ENCODE measurements at places on chromosomes 3 and 15. TPM values are rescaled to one million over a fixed set of nuclear protein-coding genes. Genes with fewer than 3 reads are reported as not detected.

GRCh38 chr3:61954097-61954540 lies 392.7 kb downstream of the PTPRG start:
- DNase-seq, result no peak

DNA sequence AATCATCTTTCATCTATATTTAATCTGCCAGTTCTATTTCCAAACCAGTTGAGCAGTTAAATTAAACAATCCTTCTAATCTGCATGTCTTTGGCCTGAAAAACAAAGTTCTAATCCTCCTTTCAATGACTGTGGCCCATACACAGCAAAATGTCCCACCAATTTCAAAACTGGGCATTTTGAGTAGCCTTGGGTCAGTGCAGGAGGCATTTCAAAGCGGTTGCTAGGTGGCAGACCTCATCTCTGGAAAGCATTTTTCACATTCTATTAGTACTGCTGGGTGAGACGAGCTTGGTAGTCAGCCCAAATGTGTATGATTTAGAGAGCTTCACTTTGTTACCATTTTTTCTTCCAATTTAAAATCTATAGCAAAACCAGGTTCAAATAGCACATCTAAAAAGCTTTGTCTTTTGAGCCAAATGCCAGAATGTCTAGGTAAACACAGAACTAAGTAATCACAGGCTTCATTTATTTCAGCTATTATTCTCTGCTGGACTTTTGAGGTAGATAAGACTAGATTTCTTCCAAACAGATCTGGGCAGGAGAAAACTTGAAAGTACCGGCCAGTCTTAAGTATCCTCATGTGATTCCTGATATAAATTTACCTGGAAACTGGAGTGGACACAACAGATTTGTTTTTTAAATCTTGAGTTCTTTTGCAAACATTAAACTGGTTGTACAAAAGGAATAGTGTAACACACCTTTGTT lies 8.9 kb upstream of the ARHGEF26 start:
- no peak for DNase-seq

CHP1 gene
- 220 TPM for total RNA-seq

GRCh38 chr3:11250902-11251806 lies 21.0 kb upstream of the ATG7 start:
- DNase-seq, result no peak

SACM1L gene
- total RNA-seq, result 37.3 TPM

GRCh38 chr3:189808246-189809007 lies 177.2 kb downstream of the TP63 start:
- no peak for DNase-seq

ANKRD63 gene
- not detected for total RNA-seq

GRCh38 chr15:66369773-66370651 lies 13.5 kb upstream of the TIPIN start:
- DNase-seq, result no peak

DNA sequence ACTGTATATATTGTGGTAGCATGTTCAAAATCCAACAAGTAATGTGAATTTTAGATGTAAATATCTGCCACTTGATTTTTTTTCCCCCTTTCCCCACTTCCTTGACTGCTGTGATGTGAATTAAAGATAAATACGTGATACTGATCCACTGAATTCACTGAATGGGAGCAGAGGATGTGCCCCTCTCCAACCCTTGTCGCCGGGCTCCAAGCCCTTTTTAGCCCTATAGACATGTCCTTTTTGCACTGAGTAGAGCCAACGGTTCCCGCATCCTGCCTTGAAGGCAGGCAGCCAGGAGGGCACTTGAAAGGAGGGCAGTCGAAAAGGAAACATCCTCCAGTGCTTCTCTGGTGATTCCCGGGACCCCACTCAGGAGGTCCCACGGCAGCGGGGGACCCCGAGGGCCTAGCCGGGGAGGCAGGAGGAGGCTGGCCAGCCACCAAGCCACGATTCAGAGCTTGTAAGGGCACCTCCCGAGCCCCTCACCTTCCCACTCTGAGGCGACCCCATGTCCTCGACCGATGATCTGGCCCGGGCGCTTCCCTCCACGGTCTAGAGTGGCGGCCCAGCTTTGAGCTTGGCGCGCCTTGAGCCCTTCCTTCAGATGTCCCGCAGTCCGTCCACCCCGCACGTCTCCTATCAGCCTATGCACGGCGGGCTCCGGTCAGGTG lies 901 bp upstream of the MANF start:
- DNase-seq, result no peak

OSBPL10 gene
- total RNA-seq, result 9.9 TPM

DNA sequence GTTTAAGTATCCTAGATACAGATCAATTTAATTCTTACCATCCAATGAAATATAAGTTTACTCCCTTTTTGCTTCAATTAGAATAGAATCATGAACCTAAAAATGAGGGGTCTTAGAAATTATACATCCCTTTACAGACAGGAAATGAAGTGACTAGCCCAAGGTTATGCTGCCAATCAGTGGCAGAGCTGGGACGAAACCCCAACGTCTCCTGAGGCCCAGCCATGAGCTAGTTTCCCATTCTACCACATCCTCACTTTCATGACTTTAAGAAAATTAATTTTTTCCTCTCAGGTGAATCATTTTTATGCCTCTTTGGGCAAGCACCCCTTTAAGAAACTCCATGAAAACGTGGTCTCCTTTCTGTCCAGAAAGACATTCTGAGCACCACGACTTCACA lies 11.2 kb downstream of the LRIG1 start:
- no peak for DNase-seq

DNA sequence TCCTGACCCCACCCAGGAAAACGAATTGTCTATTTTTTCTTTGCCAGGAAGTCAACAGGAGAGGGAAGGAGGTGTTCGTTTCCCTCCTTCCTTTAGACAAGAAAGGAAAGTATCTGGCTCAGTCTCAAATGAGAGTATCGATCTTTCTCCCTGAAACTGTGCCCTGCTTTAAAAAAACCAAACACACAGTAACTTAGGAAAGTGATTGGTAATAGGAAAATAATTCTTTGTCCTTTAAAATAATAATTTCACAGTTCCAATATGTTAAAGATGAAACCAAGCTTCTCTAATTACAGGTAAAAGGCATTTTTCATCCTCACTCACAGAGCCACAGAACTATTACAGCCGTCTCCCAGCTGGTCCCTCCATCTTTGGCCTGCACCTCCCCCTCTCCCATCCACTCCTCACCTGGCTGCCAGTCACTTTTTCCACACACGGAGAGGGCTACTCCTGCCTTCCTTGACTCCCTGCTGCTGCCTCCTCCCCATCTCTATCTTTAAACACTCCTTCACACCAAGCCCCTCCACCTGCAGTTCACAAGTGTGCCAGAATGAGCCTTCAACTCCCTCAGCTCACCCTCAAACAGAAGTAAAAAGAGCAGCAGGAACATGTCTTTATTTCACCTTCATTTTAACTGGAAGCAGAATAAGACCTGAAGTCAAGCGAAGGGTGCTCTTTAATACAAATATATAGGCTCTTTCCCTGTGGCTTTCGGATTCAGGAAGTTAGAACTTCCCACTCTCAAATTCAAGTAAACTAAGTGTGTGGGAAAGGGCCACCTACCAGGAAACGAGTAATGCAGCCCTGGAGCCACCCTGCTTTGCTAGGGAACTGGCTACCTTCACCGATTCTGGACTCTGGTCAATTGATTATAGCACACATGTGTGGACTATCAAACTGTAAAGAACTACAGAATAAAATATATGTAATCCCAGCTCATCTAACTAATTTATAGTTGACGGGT lies 116.4 kb downstream of the SENP2 start:
- no peak for DNase-seq

ARNT2 gene
- 3.2 TPM for total RNA-seq

GCNT3 gene
- total RNA-seq, result not detected

GRCh38 chr3:129746629-129747028 lies 140.2 kb upstream of the PLXND1 start:
- DNase-seq, result no peak

GOLGA8G gene
- total RNA-seq, result not detected

CISH gene
- total RNA-seq, result 20.7 TPM

DNA sequence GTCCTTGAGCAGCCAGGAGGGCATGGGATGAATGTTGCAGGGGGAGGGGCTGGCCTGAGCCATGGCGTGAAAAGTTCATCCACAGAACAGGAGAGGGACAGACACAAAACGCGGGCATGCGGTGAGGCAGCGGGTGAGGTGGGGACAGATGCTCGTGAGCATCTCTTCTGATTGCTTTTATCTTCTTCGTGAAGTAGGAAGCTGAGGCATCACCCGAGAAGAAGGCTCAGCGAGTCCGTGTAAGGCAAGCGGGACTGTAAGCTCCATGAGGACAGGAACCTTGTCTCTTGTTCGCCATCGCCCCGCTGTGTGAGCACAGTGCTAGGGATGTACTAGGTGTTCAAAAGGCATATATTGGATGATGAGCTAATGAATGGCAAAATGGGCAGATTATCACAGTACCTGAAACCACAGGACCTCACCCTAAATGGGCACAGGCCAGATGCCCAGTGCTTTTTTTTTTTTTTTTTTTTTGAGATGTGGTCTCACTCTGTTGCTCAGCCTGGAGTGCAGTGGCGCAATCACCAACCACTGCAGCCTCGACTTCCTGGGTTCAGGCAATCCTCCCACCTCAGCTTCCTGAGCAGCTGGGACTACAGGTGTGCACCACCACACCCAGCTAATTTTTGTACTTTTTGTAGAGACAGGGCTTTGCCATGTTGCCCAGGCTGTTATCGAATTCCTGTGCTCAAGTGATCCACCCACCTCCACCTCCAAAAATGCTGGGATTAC lies 46.8 kb downstream of the CPN2 start:
- no peak for DNase-seq

GRCh38 chr3:97089621-97090020 lies 275.2 kb downstream of the EPHA6 start:
- DNase-seq, result no peak

INSYN1 gene
- 3.6 TPM for total RNA-seq

SIDT1 gene
- total RNA-seq, result 6.8 TPM

- DNase-seq, result no peak
These were observed 501.3 kb downstream of the NTRK3 start for GRCh38 chr15:87755226-87755625.

ZDHHC19 gene
- not detected for total RNA-seq

DNA sequence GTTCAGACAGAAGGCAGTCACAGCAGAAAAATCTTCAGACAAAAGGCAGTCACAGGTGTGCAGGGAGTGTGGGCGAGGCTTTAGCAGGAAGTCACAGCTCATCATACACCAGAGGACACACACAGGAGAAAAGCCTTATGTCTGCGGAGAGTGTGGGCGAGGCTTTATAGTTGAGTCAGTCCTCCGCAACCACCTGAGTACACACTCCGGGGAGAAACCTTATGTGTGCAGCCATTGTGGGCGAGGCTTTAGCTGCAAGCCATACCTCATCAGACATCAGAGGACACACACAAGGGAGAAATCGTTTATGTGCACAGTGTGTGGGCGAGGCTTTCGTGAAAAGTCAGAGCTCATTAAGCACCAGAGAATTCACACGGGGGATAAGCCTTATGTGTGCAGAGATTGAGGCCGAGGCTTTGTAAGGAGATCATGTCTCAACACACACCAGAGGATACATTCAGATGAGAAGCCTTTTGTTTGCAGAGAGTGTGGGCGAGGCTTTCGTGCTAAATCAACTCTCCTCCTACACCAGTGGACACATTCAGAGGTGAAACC lies 27.6 kb downstream of the ZNF589 start:
- no peak for DNase-seq

SSR3 gene
- total RNA-seq, result 109 TPM

DNA sequence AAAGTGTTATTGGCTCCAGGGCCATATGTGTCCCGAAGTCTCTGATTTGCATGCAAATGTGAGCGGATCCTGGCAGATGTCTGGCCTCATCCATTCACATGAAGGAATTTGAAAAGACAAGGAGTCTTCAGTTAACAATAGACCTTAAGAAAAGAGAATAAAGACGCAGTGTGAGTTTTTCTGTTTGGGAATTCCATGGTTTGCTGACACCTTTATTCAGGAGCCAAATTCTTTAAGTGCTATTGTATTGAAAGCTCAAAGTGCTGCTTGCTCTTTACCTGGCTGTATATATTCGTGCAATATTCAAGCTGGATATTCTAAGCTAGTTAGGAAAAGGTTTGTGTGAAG lies 2.2 kb downstream of the LRRN1 start:
- no peak for DNase-seq

ATOSA gene
- 64.3 TPM for total RNA-seq

DNA sequence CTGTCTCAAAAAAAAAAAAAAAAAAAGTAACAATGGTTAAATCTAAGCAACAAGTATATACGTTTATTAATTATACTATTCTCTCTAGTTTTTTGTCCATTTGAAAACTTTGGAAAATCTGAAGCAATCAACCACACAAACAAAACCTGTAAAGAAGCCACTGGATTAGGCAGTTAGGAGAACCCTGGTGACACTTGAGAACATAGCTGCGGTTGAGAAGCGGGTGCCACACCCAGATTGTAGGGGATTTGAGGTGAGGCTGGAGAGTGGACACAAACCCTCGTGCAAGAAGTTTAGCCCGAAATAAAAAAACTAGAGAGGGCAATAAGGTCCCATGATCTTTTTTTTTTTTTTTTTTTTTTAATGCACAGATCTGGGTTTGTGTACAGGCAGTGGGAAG lies 25.9 kb upstream of the ZBTB38 start:
- DNase-seq, result no peak

DNA sequence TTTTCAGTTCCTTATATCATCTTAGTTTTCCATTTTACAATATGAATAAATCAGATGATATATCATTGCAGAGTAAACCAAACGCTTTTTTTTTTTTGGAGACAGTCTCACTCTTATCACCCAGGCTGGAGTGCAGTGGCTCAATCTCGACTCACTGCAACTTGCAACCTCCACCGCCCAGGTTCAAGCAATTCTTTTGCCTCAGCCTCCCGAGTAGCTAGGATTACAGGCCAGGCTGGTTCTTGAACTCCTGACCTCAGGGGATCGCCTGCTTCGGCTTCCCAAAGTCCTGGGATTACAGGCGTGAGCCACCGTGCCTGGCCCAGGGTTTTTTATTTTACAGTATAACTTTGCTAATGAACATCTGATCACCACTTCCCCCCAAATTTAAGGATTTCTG lies 5.9 kb upstream of the EBLN2 start:
- DNase-seq, result no peak

GRCh38 chr15:89155656-89156055 lies 65.7 kb downstream of the RLBP1 start:
- DNase-seq, result no peak

GRCh38 chr3:25365636-25366035 lies 62.4 kb upstream of the RARB start:
- DNase-seq, result no peak

GOLGA8B gene
- 120 TPM for total RNA-seq

ISG20 gene
- total RNA-seq, result 41.0 TPM

- DNase-seq, result no peak
These were observed 52.2 kb upstream of the CCDC80 start for GRCh38 chr3:112693186-112693585.

GRCh38 chr3:188286087-188286513 lies 132.1 kb downstream of the LPP start:
- no peak for DNase-seq

DNA sequence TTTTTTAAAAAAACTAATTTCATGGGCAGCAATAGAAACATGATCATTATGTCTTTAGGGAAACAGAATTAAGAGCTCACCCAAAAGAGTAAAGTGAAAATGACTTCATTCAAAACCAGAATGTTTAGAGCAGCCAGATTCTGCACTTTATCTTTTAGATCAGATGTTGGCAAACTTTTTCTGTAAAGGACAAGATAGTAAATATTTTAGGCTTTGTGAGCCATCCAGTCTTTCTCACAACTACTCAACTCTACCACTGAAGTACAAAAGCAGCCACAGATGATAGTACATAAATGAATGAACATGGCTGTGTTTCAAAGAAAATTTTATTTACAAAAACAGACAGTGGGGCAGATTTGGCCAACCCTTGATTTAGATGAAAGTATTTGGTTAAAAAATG lies 84.5 kb downstream of the SETD2 start:
- DNase-seq, result no peak

- no peak for DNase-seq
These were observed 132.2 kb downstream of the GREM1 start for GRCh38 chr15:32849769-32850668.

GRCh38 chr3:133910422-133910821 lies 14.7 kb upstream of the RAB6B start:
- DNase-seq, result no peak

Data from omental fat pad (tissue), 4 donors.